ENCODE measurements at places on chromosomes 12 and 14.

GRCh38 chr14:100241279-100241678 is 2.3 kb downstream of the YY1 start:
- no peak for DNase-seq

DNA sequence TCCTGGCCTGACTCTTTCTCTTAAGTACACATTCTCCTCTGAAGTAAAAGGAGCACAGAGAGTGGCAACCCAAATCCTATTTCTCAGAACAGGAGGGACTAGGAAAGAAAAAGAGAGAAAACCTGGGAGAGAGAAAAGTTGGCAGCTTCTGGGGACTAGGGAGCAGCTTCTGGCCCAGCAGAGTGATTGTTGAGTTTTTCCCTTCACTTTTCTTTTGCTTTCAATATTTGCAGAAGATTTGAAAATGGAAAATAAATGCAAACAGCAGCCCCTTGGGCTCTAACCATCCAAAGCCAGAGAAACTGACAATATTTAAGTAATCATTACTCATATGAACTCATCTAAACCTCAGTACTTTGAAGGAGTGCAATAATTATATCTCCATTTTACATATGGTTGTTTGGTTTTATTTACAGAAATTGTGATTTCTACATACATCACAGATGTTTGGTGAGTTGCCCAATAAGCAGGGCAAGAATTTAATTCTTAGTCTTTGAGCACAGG is 28.8 kb upstream of the IGF1 start:
- DNase-seq = no peak

- DNase-seq = no peak
These were observed 11.4 kb downstream of the CLECL1 start for GRCh38 chr12:9721394-9722092.

DNA sequence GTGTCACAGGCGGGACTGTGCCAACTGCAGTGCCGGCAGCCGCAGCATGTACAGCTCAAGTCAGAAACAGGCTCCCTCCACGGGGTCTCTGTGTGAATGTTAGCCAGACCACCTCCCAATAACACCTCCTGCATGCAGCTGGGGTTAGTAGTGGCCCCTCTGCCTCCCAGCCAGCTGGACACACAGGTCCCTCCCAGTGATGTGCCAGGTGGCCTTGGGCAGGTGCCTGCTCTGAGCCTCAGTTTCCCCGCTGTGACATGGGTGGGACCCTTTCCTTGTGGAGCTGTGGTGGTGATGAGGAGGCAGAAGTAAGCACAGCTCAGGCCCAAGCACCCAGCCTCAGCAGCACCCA is 139.9 kb downstream of the ADGRD1 start:
- DNase-seq = peak; percentile 21

GRCh38 chr14:42174357-42174756 is 567.7 kb downstream of the LRFN5 start:
- no peak for DNase-seq

- DNase-seq = no peak
These were observed 13.9 kb downstream of the TGFB3 start for GRCh38 chr14:75967866-75968265.

- DNase-seq = no peak
These were observed 923.0 kb upstream of the TMEM132C start for GRCh38 chr12:127343940-127344339.

DNA sequence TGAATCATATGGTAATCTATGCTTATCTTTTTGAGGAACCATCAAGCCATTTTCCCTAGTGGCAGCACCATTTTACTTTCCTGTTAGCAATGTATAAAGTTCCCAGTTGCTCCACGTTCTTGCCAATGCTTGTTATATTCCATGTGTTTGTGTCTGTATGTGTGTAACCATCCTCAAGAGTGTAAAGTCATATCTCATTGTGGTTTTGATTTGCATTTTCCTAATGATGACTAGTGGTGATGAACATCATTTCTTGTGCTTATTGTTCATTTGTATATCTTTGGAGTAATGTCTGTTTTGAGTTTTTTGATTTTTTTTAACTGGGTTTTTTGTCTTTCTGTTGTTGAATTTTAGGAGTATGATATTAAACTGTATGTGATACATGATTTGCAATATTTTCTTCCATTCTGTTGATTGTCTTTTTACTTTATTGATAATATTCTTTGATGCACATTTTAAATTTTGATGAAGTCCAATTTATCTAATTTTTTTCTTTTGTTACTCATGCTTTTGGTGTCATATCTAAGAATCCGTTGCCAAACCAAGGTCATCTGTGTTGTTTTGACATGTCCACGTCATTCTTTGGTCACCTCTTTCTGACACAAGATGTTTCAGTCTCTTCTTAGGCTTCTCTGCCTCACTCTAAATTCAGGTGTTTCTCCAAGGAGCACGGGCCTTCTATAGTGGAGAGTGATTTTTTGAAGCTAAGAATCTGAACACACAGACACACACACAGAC is 36.1 kb downstream of the PPHLN1 start:
- no peak for DNase-seq

- peak; percentile 77 for DNase-seq
These were observed 2.3 kb upstream of the ANGEL1 start for GRCh38 chr14:76814726-76815645.

DNA sequence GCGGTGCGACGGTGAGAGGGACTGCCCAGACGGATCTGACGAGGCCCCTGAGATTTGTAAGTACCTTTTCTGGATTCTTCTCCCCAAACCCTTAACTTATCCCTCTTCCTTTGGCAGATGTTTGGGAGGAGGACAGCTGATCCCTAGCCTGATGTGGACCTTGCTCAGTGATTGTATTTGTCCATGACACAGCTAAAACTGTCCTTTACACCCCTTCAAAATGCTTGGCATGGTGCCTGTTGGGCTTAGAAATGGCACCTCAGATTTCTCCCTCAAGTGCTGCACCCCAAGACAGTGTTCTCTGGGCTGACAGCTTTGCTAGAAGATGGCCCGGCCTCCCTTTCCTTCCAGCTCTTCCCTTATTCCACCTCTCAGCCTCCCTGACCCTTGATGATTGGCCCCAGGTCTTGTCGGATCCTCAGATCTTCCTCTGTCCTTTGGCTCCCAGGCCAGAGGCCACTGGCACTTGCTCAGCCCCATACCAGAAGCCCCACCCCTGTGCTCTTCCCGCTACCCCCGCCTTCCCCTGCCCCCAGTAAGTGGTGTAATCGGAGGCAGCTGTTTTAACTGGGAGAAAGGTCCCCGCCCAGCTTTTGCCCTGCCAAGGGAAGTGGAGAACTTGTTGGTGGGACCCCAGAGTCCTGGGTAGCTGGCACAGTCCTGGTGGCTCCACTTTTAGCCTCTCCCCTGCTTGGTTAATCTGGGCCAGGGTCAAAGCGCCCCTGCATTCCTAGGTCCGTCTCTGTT is 8.7 kb downstream of the LRP1-AS start:
- DNase-seq = no peak

DNA sequence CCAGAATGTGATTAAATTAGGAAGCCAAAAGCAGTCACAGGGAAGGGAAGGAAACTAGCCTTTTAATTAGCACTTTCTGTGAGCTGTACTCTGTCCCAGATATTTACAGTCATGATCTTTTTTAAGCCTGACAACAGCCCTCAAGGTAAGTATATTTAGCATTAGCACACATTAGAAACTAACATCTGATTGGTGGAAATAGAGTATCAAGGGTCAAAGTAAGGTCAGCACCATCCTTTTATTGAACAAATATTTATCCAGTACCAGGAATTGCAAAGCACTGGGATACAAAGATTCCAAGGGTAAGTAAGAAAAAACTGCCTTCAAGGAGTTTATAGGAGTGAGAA is 28.2 kb downstream of the RPGRIP1 start:
- no peak for DNase-seq

DNA sequence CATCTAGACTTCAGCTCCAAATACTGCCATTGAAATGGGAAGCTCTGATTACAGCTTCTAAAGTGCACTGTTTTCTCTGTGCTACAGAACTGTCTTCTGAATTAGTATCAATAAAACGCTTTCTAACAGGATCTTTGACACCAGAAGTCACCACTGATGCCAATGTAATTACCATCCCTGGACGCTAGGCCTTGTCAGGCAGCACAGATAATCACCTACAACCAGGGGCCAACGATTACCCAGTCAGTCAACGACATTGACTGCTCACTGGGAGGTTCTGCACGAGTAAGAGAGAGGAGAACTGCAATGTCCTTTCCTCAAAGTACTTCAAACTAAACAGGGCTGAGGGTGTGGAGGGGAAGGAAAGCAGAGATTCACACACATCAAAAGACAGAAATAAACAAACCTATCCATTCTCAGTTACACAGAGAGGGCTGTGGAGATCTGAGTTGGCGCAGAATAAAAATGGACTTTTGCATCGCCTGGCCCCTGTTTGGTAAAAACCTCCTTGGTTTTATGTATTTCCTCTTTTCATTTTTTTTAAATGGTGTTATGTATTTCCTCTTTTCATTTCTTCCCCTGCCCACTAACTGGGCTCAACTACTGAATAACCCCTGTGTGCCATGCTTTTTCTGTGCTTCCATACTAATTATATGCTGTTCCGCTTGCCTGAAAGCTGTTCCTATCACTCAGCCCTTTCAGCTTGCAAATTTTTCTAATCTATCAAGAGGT is 492.2 kb downstream of the APAF1 start:
- no peak for DNase-seq

Measured in right hindlimb (tissue), 1 donor.